ENCODE measurements at places on chromosomes 1 and 21. TPM values are rescaled to one million over a fixed set of nuclear protein-coding genes. Genes with fewer than 3 reads are reported as not detected.

- DNase-seq = no peak
Observed at GRCh38 chr1:221089803-221090202, 210.6 kb downstream of the HLX start.

Gene USP21
- total RNA-seq = 20.8 TPM

DNA sequence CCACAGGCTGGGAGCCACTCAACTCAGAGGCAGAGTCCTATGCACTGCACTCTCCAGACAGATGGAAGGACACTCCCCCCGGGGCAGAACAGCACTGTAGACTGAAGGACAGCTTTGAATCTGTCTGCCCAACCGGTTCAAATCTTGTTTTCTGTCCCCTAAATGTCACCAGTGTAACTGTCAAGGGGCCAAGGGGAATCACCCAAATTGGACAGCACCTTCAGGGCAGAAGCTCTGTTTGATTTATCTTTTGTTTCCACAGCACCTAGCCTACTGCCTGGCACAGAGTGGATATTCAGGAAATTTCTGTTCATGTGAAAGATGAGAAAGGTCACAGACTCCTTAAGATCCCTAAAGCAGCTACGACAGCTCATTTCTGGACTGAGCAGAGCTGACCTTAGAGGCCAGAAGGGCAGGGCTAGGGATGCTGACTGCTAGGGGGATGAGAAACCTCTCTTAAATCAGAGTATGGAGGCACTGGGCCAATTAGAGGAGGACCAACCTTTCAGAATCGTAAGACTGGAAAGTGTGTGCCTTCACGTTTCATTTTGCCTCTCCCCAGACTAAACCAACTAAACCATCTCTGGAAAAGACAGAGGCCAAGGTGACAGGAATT, 41.0 kb downstream of the ITPKB start:
- DNase-seq = peak; percentile 10

Gene YOD1
- total RNA-seq = 6.6 TPM

DNA sequence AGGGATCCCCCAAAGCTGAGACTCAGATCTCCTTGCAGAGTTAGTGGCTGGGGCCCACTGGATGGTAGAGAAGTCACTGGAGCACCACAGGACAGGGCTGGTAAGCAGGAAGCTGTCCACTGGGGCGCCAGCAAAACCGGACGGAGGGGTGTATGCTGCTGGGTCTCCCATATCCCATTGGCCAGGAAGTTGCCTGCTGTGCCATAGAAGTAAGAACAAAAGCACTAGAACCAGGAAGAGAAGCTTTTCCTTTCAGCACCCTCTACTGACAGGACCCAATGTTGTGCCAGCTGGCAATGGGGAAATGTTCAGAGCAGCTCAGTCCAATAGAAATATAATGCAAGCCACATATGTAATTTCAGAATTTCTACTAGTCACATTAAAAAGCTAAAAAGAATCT, 146.6 kb downstream of the SPATA46 start:
- DNase-seq = no peak

Gene PTPN7
- total RNA-seq = 2.2 TPM

- DNase-seq = no peak
Observed at GRCh38 chr1:152380932-152381331, 21.1 kb upstream of the FLG2 start.

GRCh38 chr1:50438945-50439344, 15.7 kb upstream of the DMRTA2 start:
- no peak for DNase-seq

DNA sequence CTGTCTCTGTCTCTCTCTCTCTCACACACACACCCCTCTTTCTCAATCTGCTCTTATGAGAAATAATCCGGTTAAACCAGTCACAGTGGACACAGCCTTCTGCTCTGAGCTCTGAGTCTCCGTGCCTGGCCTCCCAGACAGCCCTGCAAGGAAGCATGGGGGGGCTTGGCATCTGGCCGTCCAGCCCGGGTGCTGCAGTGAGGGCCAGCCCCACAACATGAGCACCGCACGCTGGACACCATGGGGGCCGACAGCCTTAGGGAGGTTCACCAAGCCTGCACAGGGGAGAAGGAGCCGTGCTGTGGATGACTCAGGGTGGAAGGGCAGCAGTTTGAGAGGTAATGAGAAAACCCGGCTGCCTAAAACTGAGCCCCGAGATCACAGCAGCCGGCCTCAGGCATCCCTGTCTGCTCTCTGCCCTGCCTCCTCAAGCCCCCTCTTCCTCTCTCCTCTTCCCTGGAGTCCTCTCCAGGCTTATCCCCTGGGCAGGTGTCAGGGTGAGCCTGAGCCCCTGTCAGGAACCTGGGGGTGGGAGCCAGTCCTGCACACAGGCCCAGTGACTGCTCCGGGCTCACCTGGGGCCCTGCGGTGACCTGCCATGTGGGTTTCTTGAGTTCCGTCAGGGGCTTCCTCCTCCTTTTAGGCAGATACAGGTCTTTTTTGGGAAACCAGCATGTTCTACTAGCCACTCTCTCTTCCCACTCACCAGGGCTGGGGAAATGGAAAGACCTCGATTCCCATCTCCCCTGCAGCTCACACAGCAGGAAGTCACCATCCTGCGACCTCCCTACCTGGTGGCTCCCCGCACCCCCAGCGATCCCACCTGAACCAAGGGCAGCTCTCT, 92.8 kb downstream of the ITPKB start:
- DNase-seq = peak; percentile 77

Gene SLAMF1
- total RNA-seq = 0.38 TPM

- DNase-seq = no peak
Observed at GRCh38 chr1:155052439-155053395, 1.6 kb downstream of the ADAM15 start.

- no peak for DNase-seq
Observed at GRCh38 chr1:225763716-225764548, 13.7 kb upstream of the SRP9 start.

Gene SPOCD1
- 13.5 TPM for total RNA-seq

Gene CSTB
- total RNA-seq = 48.6 TPM

DNA sequence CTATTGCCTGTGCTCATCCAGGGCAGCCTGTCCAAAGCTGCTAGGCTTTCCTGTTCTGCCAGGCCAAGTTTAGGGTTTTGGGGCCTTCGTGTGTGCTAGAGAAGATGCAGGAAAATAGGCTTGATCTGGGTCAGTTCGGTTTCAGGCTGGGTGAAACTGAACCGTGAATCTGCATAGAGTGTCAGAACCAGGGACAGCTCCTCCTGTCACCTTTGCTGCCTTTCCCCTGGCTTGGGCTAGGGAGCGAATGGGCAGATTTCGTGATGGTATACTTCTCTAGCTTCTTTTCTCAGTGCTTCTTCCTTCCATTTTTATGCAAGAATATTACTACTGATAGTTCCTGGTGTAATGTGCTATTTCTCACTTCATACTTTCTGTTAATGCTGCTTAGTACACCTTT, 6.0 kb upstream of the AGO1 start:
- DNase-seq = no peak

- DNase-seq = no peak
Observed at GRCh38 chr1:204260601-204261197, 46.9 kb upstream of the GOLT1A start.

Gene CD34
- total RNA-seq = 58.1 TPM

Gene SYTL1
- total RNA-seq = 1.9 TPM

DNA sequence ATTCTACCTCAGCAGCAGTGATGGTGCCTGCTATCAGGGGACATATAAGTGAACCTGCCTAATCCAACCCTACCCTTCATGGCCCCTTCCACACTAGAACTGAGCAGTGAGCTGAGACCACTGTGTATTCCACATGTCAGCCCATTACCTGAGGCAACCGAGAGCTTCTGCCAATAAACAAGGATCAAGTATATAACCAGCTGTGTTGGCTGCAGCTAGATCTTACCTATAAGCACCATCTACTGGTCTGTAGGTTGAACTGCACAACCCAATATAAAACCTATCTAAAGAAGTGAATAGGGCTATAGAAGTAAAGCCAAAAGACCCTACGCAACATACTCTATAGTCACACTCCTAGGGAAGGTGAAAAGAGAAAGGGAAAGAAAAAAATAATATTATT, 376.9 kb downstream of the HHIPL2 start:
- no peak for DNase-seq

Gene KCNE1
- 3.9 TPM for total RNA-seq

GRCh38 chr1:201309416-201309815, 26.1 kb downstream of the PKP1 start:
- no peak for DNase-seq

GRCh38 chr1:72369069-72369757, 86.9 kb upstream of the NEGR1 start:
- DNase-seq = no peak

- no peak for DNase-seq
Observed at GRCh38 chr1:221532071-221532773, 209.7 kb downstream of the DUSP10 start.

- DNase-seq = no peak
Observed at GRCh38 chr1:87346130-87346814, 17.6 kb downstream of the LMO4 start.

DNA sequence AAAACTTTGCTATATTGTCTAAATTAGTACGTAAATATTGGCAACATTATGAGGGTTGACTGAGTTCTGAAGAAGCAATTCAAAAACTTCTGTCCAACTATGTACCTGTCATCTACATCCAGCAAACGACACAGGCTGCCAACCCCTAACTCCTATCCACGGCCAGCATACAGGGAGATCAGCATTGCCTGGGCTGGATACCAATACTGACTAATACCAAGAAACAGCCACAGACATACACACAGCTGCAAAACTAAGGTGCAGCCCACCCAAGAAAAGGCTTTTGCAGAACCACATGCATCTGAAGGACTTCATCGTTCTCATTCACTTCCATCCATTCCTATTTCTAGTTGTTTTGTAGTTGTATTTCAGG, 2.0 kb downstream of the KIAA0319L start:
- DNase-seq = no peak

Gene PERM1
- 0.24 TPM for total RNA-seq

DNA sequence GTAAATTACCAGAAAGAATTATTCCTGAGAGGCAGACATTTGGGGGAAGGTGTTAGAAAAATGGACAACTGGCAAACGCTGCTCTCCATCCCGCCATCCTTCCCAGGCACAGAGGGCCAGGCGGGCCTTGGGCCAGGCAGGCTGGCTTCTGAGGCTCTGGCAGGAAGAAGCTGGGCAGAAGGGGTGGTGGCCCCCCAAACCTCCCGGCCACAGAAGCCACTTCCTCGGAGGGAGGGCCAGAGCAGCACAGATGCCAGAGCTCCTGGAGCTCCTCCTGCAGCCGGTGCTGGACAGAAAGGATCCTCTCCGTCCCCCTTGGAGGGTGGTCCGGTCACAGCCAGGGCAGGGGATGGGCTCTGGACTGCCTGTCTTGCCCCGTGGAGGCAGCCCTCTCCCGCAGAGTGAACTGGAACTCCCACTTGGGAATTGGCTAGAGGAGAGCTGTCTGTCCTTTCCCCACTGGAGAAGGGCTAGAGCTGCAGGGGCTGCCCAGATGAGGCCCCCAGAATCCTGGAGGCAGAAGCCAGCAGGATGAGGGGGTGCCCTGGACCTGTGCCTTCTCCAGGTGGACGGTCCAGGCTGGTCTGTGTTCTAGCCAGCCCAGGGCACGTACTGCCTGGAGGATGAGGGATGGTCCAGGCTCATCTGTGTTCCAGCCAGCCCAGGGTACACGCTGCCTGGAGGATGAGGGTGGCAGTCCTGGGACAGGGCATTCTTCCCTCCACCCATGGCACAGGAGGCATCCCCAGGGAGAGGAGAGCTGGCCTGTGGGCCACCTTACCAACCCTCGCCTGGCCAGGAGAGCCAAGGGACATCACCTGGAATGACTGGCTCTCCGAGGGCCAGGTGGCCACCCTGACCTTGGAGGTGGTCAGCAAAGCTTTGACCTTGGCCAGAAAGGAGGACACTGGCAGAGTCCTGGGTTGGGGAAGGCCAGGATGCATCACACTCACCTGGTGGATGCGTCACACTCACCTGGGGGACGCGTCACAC, 47.4 kb upstream of the ACTRT2 start:
- no peak for DNase-seq

DNA sequence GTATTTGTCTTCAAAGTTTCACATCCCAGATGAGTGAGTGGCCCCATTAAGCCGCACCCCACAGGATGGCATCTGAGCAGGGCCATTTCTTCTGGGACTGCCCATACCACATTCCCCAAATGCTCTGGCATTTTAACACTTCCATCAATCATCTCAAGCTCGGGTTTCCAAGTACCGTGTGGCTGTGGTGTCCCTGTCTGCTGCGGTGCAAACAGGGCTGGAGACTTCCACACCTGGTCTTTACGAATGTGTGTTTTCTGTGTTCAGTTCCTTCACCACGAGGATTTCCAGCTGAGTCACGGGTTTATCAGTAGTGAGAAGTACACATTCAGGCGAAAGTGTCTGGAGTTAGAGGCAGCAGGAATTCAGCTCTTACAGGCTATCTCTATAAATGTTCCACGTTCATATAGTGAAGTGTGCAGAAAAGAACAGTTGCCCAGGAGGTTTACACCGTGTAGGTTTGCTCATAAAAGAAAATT, 195.2 kb downstream of the RHOU start:
- no peak for DNase-seq

- DNase-seq = no peak
Observed at GRCh38 chr1:158951956-158952355, 20.6 kb downstream of the PYHIN1 start.

DNA sequence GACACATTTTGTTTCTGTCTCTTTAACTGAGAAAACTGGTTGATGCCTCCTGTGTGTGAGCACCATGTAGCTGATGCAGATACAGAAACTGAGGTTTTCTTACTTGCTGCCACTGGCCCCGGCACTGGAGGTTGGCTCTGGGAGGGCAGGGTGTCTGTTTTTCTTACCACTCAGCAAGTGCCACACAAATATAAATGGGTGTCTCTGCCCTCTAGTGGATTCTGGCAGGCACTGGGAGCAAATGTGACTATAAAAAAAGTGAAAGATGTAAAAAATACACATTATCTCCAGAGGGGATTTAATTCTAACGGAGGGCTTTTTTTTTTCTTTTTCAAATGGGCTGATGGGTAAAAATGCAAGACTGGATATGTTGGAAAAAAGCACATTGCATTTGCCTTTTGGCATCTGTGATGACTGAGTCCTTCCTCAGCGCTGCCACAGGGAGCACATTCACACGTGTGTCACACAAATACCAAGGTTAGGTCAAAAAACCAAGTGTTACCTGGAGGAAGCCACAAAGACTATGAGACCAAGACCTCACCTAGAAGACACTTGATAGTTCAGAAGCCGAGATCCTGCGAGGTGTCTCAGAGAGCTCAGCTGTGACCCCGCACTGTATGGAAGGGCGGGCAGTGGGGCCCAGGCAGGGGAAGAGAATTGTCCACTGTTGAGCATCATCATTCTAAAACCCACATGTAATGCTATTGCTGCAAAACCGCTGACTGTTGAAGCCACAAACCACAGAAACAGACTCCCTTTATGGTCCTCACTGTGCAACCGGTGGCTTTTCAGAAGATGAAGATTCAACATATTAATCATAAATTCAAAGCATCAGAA, 18.9 kb downstream of the PGBD2 start:
- DNase-seq = no peak

- no peak for DNase-seq
Observed at GRCh38 chr21:37407719-37408420, 41.3 kb downstream of the DYRK1A start.

Gene OR2G6
- total RNA-seq = not detected

Measured in posterior vena cava (tissue), 2 donors.